Dorsolateral prefrontal cortex (tissue), 122 donors: ENCODE measurements at places on chromosomes 12 and 14.

- DNase-seq = no peak
Observed at GRCh38 chr12:12219664-12220063, 47.2 kb downstream of the LRP6 start.

DNA sequence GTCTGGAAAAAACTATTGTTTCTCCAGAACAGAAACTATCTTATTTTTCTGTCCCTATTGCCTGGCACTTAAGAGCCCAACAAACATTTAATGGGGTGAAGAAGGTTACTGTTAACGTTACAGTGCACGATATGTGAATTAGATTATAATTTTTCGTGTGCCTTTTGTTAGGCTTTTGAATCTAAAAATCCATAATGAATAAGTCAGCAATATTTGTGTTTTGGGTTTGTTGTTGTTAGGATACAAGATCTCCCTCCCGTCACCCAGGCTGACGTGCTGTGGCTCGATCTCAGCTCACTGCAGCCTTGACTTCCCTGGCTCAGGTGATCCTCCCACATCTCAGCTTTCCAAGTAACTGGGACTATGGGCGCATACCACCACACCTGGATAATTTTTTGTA lies 7.9 kb downstream of the METAP2 start:
- DNase-seq = no peak

DNA sequence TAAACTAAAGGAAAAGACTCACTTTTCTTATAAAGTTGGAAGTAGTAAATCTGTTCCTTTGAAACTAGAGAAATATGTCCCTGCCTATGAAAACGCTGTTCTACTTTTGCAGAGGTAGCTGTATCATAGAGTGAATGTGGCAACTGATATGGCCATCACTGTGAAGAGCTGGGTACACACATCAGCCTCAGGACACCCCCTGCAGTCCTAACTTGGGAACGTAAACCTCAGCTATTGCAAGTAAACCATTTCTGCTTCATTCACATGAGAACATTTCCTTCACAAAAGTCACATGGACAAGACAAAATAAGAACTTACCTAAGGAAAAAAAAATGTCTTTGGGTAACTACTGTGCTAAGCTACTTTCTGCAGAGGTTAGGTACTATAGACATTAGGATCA lies 233.3 kb upstream of the PPFIA2 start:
- DNase-seq = no peak

DNA sequence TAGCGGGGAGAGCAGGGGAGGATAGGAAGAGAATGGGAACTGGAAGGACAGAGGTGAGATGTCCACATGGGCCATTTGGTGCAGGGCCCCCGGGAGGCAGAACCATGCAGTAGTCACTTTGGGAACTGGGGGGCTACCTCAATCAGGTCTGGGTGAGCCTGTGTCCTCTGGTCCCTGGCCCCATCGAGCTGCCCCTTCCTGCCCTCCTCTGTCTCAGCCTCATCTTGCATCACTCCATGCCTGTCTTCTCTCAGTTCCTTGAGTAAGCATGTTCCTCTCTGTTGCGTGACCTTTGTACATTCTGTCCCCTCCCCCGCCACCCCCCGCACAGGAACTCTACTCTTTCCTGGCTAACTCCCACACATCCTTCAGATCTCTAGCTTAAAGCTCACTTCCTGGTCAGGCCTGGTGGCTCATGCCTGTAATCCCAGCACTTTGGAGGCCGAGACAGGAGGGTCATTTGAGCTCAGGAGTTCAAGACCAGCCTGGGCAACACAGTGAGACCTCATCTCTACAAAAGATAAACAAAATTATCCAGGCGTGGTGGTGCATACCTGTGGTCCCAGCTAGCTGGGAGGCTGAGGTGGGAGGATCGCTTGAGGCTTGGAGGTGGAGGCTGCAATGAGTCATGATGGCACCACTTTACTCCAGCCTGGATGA lies 23.2 kb downstream of the FOS start:
- peak; percentile 27 for DNase-seq

DNA sequence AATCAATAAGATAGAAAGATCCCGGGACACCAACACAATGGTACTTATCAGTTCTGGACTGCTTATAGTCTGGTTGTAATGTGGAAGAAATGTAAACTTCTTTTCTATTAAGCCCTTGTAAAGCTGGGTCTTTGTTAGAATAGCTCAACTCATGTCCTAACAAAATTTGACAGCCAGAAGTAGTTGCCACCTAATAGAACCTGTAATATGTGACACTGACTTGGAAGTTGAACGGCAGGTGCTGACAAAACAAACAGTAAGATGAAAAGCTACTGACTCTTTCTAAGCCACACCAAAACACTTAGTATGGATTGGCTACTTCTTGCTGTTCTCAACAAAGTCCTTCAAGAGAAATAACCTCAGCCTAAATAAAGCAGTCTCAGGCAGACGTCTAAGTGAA lies 56.6 kb downstream of the KIF21A start:
- DNase-seq = no peak
